Activated T-helper 1 cell treated with Interleukin-2 at 50 U/mL for 16 hours (primary cell): ENCODE measurements at places on chromosomes 1 and 21.
A peak's percentile ranks its signal among the peaks of the same experiment; 100 is the strongest.

DNA sequence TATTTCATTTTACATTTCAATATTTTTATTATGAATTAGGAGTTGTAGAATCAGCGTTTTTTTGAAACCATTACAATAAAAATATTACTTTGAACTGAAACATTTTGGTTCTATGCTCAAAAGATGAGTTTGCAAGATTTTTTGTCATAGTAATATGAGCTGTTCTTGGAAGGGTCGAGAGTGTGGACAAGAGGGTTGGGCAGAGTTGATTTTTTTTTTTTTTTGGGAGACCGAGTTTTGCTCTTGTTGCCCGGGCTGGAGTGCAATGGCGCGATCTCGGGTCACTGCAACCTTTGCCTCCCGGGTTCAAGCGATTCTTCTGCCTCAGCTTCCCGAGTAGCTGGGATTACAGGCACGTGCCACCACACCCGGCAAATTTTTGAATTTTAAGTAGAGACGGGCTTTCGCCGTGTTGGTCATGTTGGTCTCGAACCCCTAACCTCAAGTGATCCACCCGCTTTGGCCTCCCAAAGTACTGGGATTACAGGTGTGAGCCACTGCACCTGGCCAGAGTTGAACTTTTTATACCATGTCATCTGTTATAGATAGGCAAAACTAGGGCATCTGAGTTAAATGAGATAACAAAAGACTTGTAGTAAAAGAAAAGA lies 3.3 kb downstream of the CACYBP start:
- DNase-seq, result no peak

DNA sequence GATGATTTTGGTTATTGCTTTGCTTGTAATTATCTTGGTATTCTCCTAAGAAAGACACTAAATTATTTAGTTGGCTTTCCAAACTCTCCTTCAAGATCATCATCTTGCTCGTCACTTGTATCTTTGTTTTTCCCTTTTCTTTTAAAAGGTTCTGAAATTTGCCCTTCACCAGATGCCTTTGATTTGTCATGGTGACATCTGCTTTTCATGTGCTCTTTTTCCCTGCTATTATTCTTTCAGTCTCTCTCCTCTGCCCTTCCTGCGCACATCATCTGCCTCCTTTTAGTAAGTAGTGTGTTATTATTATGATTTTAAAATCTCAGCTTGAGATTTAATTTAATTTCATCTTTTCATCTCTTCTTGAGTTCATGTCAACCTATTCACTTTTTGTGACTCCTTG lies 92.1 kb downstream of the BACH1 start:
- DNase-seq, result no peak

- DNase-seq, result no peak
Measured at GRCh38 chr1:90305577-90305976, 310.7 kb downstream of the ZNF326 start.

DNA sequence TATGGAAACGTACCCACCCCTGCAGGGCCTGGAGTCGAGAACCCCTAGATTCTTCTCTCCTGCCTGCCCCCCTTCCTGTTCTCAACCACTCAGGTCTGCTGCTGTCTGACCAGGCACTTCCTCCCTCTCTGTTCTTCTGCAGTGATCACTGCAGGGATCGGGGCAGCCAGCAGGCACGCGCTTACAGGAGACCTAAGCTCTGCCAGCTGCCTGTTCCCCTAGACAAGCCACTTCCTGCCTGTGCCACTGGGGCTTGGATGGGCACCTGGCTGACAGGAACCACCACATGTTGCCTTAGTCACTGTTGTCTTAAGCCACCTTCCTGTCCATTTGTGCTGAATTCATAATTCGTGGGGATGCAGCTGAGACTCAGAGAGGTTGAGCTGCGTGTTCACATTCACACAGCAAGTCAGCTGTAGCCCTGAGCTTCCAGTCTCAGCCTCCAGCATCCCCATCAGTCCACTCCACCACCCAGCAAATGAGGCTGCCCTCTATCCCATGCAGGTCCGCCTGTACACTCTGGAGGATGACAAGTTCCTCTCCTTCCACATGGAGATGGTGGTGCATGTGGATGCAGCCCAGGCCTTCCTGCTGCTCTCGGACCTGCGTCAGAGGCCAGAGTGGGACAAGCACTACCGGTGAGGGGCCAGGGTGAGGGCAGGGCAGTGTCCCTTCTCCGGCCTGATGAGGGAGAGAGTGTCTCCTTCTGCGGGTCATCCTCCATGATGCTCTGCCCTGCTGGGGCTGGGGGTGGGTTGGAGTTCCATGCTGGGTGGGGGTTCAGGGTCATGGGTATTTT lies 18.6 kb downstream of the FAM151A start:
- DNase-seq, result peak; percentile 15

GRCh38 chr1:29090937-29091618 lies 32.6 kb downstream of the TMEM200B start:
- no peak for DNase-seq

DNA sequence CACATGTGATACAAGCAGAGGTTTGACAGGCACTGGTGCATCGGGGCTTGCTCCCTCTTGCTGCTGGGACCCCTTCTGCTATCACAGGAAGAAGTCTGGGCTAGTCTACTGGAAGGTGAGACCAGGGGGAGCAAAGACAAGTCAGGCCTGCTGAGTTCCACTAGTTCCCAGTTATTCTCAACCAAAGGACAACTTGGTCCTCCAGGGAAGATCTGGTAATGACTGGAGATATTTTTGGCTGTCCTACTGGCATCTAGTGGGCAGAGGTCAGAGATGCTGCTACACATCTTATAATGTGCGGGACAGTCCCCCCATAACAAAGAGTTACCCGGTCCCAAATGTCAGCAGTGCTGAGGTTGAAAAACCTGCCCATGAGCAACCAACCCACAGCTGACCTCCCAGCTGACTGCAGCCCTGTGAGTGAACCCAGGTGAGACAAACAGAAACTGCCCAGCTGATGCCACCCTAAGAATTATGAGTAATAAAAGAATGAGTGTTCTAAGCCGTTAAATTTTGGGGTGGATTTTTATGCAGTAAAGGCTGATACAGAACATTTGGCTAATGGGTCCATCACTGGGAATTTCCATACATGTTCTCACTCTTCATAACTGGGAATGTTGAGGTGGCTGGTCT lies 71.6 kb downstream of the NENF start:
- no peak for DNase-seq

GRCh38 chr1:68704800-68705443 lies 208.0 kb upstream of the DEPDC1 start:
- DNase-seq, result no peak

DNA sequence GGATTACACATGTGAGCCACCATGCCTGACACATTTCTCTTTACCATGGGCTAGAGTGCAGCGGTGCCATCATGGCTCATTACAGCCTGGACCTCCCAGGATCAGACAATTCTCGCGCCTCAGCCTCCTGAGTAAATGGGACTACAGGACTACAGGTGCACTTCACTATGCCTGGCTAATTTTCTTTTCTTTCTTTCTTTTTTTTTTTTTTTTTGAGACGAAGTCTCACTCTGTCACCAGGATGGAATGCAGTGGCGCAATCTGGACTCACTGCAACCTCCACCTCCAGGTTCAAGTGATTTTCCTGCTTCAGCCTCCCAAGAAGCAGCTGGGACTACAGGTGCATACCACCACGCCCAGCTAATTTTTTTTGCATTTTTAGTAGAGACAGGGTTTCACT lies 14.8 kb upstream of the KIF1B start:
- DNase-seq, result no peak

- DNase-seq, result no peak
Measured at GRCh38 chr1:231695439-231696255, 69.1 kb downstream of the DISC1 start.

GRCh38 chr1:53145051-53145600 lies 2.7 kb upstream of the SLC1A7 start:
- DNase-seq, result no peak

GRCh38 chr1:59271561-59272260 lies 25.2 kb upstream of the FGGY start:
- DNase-seq, result no peak

DNA sequence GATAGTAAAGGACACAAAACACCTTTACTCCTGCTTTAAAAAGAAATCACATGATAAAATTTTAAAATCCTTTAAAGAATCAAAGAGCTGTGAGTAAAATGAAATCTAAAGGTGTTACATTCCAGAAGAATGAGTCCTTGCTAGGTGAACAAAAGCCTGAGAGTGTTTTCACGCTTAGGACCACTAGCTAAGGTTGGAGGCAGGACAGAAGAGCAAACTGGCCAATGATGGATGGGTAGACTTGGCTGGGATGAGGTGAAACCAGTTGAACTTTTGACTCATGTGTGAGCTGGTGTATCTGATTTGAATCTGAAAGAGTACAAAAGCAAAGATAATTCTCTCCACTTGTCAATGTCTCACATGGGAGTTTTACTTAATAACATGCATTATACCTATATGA lies 35.1 kb downstream of the CATSPERE start:
- DNase-seq, result no peak

DNA sequence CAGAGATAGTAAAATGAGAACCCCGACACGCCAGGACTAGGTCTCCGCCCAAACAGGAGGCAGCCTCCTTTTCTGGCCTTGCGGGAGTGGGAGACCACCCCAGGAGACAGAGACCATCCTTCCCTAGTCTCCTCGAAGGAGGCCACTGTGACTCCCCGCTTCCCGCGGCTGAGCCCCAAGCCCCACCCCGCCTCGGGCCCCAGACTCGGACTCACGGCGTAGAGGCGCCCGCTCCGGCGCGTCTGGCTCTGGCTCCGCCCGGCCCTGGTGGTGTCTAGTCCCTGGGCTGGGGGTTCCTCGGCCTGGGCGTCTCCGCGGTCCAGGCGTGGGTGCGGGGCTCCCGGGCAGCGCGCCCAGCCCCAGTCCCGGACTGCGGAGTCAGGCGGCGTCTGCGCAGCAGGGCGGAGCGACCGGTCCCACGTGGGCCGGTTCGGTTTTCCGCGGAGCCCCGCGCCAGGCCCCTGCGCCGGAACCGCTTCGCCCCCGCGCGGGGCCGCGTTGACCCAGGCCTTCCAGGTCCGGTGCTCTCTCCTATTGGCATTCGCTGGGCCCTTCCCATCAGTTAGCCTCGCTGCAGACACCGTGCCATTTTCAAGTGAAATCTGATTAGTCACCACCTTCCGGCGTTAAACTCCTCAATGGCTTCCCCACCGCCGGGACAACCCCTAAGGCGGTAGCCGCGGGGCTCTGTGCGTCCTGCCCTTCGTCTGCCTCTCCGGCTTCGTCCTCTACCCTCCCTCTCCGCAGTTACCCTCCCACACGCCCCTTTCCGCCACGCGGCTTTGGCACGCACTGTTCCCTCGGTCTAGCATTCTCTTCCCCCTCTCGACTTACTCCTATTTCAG lies at the start of gene C1orf216:
Gene C1orf216 (minus strand): TSS at position 393 of the 845 bp plus-strand sequence. CDS start 2,563 bp downstream, outside the sequence.
- DNase-seq, result peak; percentile 50

DNA sequence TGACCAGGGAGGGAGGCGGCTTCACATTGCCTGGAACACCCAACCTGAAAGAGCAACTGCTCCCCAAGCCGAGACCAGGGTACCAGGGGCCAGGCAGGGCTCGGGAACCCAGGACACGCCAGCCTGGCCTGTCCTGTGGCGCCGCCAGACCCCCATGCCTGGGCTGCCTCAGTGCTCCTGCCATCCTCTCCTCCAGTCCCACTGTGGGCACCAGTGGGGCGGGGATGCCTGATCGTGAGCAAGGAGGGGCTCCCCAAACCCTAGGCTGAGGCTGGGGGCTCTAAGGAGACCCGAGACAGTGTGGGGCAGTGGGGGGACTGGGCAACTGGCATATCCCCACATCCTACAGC lies 45.1 kb downstream of the WNT9A start:
- DNase-seq, result no peak

GRCh38 chr1:85606414-85606800 lies 25.8 kb downstream of the CCN1 start:
- DNase-seq, result no peak

- DNase-seq, result no peak
Measured at GRCh38 chr1:165683848-165684485, 14.4 kb downstream of the ALDH9A1 start.

GRCh38 chr1:209648931-209649776 lies 3.1 kb downstream of the LAMB3 start:
- no peak for DNase-seq

DNA sequence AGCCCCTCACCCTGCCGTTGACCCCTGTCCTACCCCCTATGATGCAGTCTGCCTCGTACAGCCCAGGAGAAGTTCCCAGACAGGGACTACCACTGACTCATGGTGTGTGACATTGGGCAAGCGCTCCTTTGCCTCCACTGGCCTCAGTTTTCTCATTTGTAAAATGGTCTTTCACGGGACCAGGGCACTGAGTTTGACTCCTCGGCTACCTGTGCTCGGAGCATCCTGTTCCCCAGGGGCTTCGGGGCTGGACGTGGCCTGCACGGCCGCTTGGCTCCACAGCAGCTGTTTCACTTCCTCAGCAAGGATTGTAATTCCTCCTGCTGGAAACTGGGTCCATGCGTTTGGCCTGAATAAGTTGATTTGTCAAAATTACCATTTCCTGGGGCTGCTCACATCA lies 277.3 kb downstream of the MATN1 start:
- DNase-seq, result no peak

DNA sequence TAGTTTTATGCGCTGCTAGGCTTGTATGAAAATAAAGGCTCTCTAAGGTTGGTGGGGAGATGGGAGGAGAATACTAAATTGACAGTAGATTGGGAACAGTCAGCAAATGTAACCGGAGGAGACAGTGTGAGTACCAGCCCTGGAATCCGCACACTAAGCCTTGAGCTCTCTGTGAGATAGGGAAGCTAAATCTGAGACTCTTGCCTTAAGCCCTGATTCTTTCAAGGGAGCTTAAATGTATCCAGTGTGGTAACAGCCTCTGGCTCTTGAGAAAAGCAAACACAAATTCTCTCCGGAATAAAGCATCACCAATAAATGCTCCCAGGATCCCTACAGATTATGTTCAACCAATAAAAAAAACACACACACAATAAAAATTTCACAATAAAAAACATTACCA lies 33.0 kb upstream of the PDPN start:
- DNase-seq, result no peak

- peak; percentile 3 for DNase-seq
Measured at GRCh38 chr21:46323227-46323709, 402 bp downstream of the C21orf58 start.

DNA sequence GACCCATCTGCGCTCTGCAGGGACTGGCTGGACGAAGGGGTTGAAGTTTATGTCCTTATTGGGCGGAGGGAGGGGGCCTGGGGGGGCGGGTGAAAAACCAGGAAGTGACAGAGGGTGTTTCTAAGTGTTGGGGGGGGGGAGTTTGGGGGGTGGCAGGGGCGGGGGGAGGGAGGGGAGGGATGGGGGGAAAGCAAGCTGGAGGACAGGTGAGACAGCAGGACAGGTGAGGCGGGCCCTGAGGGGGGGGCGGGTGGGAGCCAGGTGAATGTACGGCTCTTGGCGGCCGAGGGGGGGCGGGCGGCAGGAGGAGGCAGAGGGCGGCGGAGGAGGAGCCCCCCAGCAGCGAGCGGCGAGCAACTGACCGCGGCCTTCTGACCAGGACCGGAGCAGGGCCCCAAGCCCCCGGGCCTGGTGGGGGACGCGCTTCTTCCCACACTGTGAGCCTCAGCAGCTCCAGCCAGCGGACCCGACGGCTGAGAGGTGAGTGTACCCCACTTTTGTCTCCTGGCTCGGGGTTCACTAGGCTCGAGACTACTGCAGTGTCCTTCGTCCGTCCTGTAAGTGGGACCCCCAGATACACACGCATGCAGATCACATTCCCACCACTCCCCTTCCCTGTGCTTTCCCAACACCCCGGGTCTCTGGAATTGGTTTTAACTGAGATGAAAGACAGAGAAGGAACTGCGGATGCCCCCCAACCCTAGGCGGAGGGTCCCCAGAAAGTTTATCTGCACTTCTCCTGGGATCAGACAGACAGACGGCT lies at the start of gene ZBTB7B:
Gene ZBTB7B (plus strand): TSS at position 339 of the 763 bp plus-strand sequence. CDS start 11,859 bp downstream, outside the sequence.
- no peak for DNase-seq
